Natural killer cell treated with Interleukin-12 subunit alpha and Interleukin-12 subunit beta and Interleukin-15 and Interleukin-18, amount 100 ng/mL, for 72 hours (primary cell): ENCODE measurements at places on chromosomes 3 and 15. TPM values are rescaled to one million over a fixed set of nuclear protein-coding genes. Genes with fewer than 3 reads are reported as not detected.

- no peak for DNase-seq
Measured at GRCh38 chr3:173065543-173065981, 75.5 kb downstream of the SPATA16 start.

- no peak for DNase-seq
Measured at GRCh38 chr3:27638594-27638993, 83.5 kb downstream of the EOMES start.

GRCh38 chr3:194517333-194517732, 30.5 kb upstream of the ATP13A3 start:
- no peak for DNase-seq

DNA sequence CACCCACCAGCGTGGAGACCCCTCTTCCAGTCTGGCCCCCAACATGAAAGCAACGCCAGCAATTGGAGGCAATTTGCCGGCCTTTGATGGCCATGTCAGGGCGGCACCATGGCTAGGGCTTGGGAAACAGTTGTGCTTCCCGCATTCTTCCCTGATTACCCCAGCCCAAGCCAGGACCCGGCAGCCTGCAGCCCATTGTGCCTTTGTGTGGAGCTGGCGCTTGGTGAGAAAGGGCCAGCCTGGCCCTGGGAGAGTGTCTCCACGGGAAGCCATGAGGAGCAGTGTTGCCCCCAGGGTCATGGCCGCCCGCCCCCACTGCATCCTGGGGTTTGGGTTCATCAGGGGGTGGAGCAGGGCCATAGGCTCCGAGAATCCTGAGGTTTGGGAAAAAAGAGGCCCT, 66.0 kb downstream of the DNAJB8 start:
- no peak for DNase-seq

DNA sequence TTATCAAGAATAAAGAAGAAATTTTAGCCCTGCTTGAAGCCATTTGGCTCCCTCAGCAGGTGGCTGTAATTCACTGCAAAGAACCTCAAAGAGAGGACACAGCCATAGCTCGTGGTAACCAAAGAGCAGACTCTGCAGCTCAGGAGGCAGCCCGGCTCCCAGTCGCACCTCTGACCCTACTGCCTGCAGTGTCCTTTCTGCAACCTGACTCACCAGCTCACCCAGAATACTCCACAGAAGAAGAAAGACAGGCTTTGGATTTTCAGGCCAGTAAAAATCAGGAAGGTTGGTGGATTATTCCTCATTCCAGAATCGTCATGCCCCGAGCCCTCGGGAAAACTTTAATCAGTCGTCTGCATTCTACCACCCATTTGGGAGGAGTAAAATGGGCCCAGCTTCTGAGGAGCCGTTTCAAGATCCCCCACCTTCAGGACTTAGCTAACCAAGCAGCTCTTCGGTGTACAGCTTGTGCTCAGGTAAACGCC, 38.6 kb downstream of the ZBTB11 start:
- no peak for DNase-seq

- no peak for DNase-seq
Measured at GRCh38 chr3:135197856-135198255, 402.8 kb downstream of the EPHB1 start.

GRCh38 chr15:83784975-83785374, 131.1 kb downstream of the ADAMTSL3 start:
- no peak for DNase-seq

DNA sequence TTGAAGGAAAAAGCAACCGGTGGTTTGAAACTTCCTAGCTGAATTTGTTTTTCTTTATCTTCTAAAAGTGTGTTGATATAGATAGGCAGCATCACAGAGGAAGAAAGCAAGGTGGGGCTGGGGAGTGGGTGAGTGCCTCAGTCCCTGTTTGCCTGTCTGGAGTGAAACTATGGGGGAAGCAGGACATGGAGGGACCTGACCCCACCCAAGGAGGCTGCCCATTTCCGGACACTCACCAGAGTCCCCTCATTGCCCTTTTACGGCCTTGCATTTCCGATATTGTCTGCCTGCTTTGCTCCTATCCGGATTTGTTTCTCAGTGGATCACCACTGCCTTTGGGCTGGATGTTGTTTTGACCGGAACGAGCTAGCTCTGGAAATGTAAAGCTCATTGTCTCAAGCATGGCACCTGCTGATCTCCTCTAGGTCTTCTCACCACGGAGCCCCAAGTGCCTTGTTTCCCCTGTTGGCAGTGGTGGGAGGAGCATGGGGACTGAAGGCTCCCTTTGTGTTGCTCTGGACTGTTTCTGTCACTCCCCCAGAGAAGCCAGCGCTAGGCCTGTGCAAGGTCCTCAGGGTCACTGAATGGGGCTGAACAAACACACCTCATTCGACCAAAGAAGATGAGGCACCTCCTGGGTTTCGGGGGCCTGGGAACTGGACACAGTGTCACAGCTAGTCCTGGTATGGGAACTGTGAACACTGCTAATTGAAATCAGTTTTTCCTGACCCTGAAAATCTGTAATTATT, 7.0 kb downstream of the CLDN11 start:
- DNase-seq: no peak

- no peak for DNase-seq
Measured at GRCh38 chr3:150627557-150627956, 24.4 kb downstream of the SELENOT start.

DNA sequence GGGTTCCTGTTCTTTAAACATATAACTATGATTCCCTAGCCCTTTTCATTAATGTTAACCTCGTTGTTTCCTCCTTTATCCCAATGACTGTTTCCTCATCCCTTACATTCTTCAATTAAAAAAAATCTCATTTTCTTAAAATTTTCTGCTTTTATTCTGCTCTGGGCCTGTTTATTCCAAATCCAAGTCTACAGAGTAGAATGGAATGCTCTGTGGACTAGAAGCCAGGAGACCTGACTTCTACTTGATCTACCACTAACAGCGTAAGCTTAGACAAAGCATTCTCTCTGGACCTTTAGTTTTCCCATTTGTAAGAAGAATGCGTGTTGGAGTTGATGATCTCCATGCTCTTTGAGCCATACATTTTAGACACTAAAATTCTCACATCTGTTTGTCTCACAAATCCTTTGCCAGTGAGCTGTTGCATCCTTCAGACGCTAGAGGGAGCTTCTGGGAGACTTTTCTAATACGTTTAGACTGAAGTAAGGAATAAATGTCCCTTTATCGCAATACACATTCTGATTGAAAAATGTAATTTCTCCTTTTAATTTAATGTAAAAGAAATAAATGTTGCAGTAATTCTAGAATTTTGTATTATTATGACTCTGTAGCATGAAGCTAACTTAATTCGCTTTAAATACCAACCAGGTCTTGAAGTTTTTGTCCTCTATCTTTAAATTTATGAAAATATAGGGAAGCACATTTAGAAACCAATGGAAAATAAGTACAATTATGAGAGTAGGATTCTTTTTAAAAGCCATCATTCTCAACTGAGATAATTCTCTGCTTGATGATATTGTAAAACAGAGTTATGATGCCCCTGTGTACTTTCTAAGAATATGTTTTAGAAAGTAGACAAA, 21.7 kb upstream of the GMNC start:
- DNase-seq: no peak

GRCh38 chr3:143830063-143830462, 18.2 kb downstream of the SLC9A9 start:
- DNase-seq: no peak

- no peak for DNase-seq
Measured at GRCh38 chr3:149327156-149327555, 6.3 kb downstream of the TM4SF18 start.

- DNase-seq: no peak
Measured at GRCh38 chr3:174775603-174776002, 83.5 kb upstream of the NAALADL2 start.

DNA sequence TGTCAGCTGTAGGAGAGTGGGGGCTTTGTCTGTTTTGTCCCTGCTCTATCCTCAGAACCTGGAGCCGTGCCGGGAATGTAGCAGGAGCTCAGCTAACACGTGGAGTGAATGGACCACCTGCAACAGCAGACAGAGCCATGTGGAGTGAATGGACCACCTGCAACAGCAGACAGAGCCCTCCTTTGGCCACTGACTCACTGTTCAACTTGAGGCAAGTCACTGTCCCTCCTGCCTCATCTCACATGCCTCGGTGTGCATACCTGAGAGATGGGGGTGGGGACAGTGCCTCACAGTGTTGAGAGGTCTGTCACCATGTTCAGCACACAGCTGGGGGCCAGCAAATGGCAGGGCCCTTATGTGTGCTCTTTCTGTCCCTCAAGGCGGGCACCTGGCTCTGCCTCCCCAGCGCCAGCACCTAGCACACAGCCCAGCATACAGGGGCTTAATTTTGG, 27.9 kb downstream of the FEM1B start:
- no peak for DNase-seq

GRCh38 chr3:14366248-14366647, 36.2 kb upstream of the SLC6A6 start:
- no peak for DNase-seq

DNA sequence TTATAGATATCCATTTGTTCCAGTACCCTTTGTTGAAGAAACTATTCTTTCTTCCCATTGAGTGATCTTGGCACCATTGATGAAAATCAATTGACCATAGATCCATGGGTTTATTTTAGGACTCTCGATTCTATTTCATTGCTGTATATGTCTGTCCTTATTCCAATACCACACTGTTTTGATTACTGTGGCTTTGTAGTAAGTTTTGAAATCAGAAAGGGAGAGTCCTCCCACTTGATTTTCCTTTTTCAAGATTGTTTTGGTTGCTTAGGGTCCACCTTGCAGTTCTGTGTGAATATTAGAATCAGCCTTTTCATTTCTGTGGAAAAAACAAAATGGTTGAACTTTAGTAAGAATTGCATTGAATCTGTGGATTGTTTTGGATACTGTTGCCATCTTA, 20.6 kb upstream of the IL20RB start:
- no peak for DNase-seq

GRCh38 chr3:56136514-56136913, 331.8 kb downstream of the ERC2 start:
- DNase-seq: no peak

DNA sequence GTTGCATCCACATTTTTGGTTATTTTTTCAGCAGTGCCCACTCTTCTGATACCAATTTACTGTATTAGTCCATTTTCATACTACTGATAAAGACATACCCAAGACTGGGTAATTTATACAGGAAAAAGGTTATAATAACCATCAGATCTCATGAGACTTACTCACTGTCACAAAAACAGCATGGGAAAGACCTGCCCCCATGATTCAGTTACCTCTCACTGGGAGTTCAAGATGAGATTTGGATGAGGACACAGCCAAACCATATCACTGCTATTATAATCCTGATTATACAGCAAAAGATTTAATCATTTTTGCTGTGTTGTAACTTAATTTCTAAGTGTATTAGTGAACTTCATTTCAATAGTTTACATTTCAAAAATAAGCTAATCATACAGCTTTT, 6.6 kb downstream of the ZBED2 start:
- DNase-seq: no peak

DNA sequence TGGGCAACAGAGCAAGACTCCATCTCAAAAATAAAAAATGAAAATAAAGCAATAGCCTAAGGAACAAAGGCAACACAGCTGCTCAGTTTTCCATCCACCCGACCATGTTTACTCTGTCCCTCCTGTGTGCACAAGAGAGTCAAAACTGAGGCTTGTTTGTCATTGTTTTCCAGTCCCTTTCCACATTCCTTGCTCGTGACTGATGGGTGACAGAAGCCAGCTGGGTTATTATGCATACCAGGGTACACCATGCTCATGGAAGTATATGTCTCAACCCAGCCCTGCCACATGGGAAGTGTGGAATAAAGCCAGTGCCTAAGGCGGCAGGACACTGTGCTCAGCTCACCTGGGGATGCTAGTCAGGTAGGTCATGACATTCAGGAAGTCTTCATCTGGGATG, 49.5 kb downstream of the MCF2L2 start:
- no peak for DNase-seq

GRCh38 chr15:100947760-100948429, 28.7 kb downstream of the LRRK1 start:
- DNase-seq: no peak

GRCh38 chr3:131917006-131917405, 117.8 kb downstream of the CPNE4 start:
- DNase-seq: no peak

DNA sequence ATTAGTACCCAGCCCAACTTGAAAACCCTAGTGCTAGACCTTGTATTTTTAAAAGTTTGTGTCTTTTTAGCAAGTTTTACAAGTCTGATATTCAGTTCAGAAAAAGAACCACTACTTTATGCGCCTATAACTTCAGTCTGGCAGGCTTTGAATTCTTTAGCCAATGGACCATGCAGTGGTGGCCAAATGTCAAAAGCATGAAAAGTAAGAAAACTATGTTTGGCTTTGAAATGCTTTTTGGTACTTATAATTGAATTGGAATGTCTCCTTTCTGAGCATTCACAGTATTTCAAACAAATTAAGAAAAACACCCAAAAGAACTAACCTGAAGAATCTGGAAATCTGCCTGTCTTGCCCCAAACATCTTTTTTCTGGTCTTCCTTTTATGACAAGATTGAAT, 12.8 kb downstream of the WDR48 start:
- DNase-seq: no peak

- no peak for DNase-seq
Measured at GRCh38 chr3:145243875-145244274, 917.1 kb downstream of the PLOD2 start.

GRCh38 chr3:133941415-133941821, 45.7 kb upstream of the RAB6B start:
- no peak for DNase-seq

DNA sequence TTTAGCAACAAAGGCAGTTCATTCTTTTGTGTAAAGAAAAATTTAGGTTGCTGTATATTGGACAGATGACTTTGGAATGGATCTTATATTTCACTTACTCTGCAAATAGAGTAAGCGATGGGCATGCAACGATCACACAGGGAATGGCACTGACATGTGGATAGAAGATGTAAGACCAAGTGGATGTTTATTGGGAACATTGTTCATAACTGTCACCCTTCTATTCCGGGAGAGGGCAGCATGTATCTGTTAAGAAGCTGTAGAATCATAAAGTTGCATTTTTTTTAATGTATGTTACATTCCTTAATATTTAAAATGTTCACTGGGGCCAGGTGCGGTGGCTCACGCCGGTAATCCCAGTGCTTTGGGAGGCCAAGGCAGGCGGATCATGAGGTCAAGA, 41.2 kb downstream of the HPS3 start:
- no peak for DNase-seq

- DNase-seq: peak; percentile 89
Measured at GRCh38 chr3:194089357-194090177, 46.4 kb upstream of the HES1 start.

DNA sequence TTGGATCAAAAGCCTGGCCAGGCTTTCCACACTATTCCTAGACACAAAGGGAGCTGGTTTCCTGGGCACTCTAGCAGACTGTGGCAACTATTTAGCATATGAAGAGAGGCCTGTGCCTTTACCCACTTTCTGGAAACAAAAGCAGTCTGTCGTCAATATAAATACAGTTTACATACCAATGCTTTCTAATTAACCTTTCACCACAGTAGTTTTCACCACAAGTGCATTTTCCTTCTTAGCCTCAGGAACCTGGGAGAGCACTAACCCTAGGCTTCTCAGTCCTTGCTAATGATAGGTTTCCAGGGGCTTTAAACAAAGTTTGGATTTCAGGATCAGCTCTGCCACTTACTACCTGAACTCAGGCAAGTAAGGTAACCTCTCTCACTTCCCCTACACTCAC, 499.1 kb downstream of the MAGI1 start:
- DNase-seq: no peak

Gene KIF15
- 12.3 TPM for total RNA-seq

Gene APBA2
- total RNA-seq: 19.4 TPM

Gene KLHDC8B
- 1.3 TPM for total RNA-seq

Gene CHAC1
- total RNA-seq: 7.7 TPM

Gene MYH15
- 1.1 TPM for total RNA-seq

Gene MUSTN1
- total RNA-seq: not detected
